ENCODE measurements at places on chromosomes 4 and X.

GRCh38 chrX:15160558-15161095 lies 109.3 kb downstream of the ASB9 start:
- DNase-seq = no peak

DNA sequence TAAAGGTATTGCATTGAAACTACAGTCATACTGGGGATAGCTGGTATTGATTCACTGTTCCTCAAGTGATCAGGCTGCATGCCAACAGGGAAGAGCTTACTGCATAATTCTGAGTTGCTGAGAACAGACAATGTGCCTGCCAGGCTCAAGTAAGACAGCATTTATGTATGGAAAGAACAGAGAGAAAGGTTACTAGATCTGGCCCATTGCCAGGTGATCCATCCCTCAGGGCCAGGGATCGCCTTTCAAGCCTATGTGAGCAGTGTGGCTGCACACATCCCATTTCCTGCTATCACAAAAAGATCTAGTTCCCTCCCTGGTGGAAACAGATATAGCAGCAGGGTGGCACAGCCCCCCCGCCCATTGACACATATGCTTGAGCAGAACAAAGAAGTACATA lies 254.0 kb downstream of the TMA16 start:
- DNase-seq = peak; percentile 10

DNA sequence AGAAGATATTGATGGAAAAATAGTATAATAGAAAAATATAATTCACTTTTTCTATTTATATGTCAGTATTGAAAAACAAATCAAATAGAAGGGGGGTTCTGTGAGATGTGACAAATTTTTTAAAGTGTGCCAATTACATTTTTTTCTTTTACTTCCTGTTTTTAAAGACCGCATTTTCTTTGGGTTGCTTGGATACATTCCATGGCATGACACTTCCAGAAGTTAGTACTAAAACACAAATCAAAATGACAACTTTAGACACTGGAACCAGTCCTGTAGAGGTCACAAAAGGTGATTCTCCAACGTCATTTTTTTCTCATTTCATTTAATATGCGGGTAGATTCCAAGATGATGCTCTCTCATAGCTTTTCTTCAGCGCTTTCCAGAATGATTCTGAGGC lies 116.2 kb upstream of the GNPDA2 start:
- no peak for DNase-seq

DNA sequence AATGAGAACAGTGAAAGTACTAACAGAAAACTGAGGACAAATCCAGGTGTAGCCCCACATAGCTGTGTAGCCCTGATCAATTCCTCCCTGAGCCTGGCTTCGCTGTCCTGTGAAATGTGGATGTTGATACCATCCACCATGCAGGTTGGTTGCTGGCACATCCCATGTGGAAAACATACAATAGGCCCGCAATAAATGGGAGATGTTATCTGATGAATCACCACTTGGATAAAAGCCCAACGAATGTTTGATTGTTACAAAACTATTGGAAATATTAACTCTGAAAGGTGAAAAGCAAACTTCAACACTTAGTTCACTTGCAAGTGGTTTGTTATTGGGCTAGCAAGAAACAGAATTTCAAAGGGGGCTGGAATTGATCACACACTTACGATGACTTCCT lies 186.3 kb upstream of the FTHL17 start:
- DNase-seq = no peak

GRCh38 chr4:108965472-108966076 lies 202.7 kb upstream of the ETNPPL start:
- no peak for DNase-seq

DNA sequence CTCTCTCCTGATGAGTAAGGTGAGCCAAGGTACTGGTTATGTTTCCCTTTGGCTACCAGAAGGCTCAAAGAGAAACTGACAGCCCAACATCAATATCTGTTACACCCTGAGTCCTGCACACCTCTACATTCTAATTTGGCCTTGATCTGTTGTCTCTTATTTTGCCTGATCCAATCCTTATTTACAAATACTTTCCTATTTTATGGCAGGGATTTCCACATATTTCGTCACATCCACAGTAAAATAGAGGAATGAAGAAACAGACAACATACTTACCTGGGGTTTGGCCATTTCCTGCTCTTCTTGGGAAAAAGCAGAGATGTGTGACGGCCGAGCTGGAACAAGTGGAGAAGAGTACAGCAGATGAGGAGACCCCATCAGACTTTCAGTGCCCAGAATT lies 1.5 kb downstream of the ZNF182 start:
- no peak for DNase-seq

- DNase-seq = peak; percentile 2
Measured at GRCh38 chr4:166518776-166519175, 645.7 kb downstream of the TLL1 start.

- peak; percentile 10 for DNase-seq
Measured at GRCh38 chr4:99945718-99946355, 581 bp downstream of the DNAJB14 start.

- DNase-seq = no peak
Measured at GRCh38 chr4:118967393-118967792, 78.7 kb downstream of the SYNPO2 start.

Measured in SW480 (cell line).